NCI-H187 (cell line): ENCODE measurements at places on chromosomes 6 and 20.

GRCh38 chr6:14121936-14122344 is 4.4 kb downstream of the CD83 start:
- no peak for DNase-seq

DNA sequence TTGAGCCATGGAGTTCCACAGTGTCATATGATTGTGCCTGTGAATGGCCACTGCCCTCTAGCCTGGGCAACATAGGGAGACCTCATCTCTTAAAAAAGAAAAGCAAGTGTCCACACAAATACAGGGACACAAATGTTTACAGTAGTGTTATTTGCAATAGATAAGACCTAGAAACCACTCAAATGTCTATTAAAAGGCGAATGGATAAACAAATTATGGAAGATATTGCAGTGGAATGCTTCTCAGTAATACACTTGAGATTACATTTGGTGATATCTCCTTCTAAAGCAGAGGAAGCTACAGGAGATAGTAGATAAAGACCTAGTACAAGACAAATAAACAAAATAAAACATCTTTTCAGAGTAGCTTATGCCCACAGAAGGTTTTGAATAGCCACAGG is 44.6 kb upstream of the ASCC3 start:
- no peak for DNase-seq

DNA sequence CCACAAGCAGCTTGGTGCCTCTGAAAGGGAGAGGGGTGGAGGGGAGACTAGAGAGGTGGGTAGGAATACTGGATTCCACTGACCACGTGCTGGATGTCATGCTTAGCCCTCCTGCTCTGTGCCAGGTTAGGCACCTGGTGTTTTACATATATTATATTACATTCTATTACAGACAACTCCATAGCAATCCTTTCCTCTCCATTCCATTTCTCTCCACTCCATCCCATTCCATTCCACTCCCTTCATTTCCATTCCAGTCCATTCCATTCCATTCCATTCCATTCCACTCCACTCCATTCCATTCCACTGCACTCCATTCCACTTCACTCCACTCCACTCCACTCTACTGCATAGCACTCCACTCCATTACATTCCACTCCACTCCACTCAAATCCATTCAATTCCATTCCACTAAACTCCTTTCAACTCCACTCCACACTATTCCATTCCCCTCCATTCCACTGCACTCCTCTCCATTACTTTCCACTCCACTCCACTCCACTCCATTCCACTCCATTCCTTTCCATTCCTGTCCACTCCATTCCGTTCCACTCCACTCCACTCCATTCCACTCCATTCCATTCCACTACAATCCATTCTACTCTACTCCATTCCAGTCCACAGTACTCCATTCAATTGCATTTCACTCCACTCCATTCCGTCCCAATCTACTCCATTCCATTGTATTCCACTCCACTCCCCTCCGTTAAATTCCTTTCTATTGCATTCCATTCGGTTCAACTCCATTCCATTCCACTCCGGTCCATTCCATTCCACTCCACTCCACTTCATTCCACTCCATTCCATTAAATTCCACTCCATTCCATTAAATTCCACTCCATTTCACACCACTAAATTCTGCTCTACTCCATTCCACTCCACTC is 27.2 kb upstream of the DEFB125 start:
- DNase-seq, result no peak

DNA sequence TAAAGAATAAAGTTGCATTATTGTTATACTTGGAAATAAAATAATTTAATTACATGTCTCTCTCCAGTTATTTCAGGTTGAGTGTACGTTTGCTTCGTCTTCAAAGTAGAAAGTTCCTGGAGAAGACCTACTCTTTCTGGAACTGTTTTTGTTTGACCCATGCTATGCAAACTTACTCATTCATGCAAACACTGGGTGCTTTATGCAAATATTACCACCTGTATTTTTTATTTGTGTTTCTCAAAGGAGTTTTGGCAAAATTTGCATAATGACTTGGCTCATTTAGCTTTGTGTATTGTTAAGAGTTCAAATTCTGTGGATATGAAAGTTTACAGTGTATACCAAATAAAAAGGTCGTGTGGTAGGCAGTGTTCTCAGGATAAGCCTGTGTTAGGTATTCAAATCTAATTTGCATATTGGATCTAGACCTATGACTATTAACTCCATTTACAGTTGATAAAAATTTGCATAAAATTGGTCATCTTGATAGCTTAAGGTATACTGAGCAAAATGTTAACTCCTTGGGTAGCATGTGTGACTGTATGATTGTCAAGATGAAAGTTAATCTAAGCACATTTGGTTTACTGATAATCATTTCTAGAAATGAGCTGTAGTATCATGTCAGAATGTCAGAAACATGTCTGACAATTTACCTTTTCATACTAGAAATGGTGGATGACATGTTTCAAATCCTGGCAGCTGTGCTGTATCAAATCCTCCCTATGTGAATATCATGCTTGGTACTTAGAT is 65.2 kb downstream of the CDKAL1 start:
- no peak for DNase-seq

DNA sequence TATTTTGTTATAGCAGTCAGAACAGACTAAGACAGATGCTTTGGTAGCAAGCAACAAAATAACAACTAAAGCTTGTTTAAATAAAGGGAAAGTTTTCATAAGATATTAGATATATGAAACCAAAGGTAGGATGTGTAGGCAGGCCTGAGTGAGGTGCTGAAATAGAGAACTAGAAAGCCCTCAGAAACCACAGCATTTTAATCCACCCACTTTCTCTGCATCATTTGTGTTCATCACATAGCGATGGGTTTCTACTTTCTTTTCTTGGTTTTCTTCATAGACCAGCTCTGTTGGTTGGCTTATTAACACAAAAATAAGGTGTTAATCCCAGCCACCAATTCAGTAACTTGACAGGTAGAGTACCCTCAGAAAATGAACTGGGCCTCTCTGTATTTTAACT is 58.6 kb downstream of the RPS12 start:
- no peak for DNase-seq
